Myometrial cell (primary cell): ENCODE measurements at places on chromosomes 13 and 19. TPM values are rescaled to one million over a fixed set of nuclear protein-coding genes. Genes with fewer than 3 reads are reported as not detected.

Gene SCEL
- not detected in 2 replicates for total RNA-seq

Gene PINLYP
- total RNA-seq: 11.3 and 19.6 TPM in 2 replicates

Gene SIGLEC12
- total RNA-seq: not detected in 2 replicates

Gene TRPM4
- 18.5 and 19.0 TPM in 2 replicates for total RNA-seq

Gene KIRREL2
- total RNA-seq: 0.86 TPM in 1 of 2 replicates, not detected in the other

Gene SPC24
- 78.5 and 86.5 TPM in 2 replicates for total RNA-seq

Gene ZNF98
- total RNA-seq: not detected in 2 replicates

Gene ABHD8
- total RNA-seq: 20.2 TPM in 2 replicates

Gene MTUS2
- total RNA-seq: not detected in 2 replicates

Gene CDC42EP5
- 28.4 and 33.2 TPM in 2 replicates for total RNA-seq

Gene LCP1
- 0.29 and 1.2 TPM in 2 replicates for total RNA-seq

Gene MBNL2
- total RNA-seq: 49.3 and 65.4 TPM in 2 replicates

Gene ZNF177
- total RNA-seq: 0.29 and 0.71 TPM in 2 replicates

Gene CALR3
- total RNA-seq: not detected in 2 replicates

Gene ACP7
- total RNA-seq: not detected in 2 replicates

Gene ATP4B
- not detected in 2 replicates for total RNA-seq

Gene TEX26
- 0.35 TPM in 1 of 2 replicates, not detected in the other for total RNA-seq

Gene EBI3
- 0.35 TPM in 1 of 2 replicates, not detected in the other for total RNA-seq

Gene SLC27A1
- total RNA-seq: 10.1 and 12.2 TPM in 2 replicates

Gene ZNF208
- not detected in 2 replicates for total RNA-seq

Gene KLK6
- total RNA-seq: not detected in 2 replicates

Gene SOX1
- under 0.01 TPM in 1 of 2 replicates, not detected in the other for total RNA-seq

Gene ZNF681
- 0.29 and 0.35 TPM in 2 replicates for total RNA-seq

Gene ZNF30
- 2.0 and 2.3 TPM in 2 replicates for total RNA-seq

Gene EPN1
- 104 and 157 TPM in 2 replicates for total RNA-seq

Gene SIGLEC8
- total RNA-seq: not detected in 2 replicates

Gene TTYH1
- not detected in 2 replicates for total RNA-seq

Gene ZNF699
- 10.8 and 32.9 TPM in 2 replicates for total RNA-seq

Gene ANGPTL8
- not detected in 2 replicates for total RNA-seq

Gene CYP4F3
- total RNA-seq: not detected in 2 replicates

Gene FXYD1
- not detected in 2 replicates for total RNA-seq

Gene C19orf85
- total RNA-seq: 0.29 TPM in 1 of 2 replicates, not detected in the other
